Stimulated activated CD8-positive, alpha-beta memory T cell treated with anti-CD3 and anti-CD28 coated beads, Interleukin-2, amount 100 ng/mL, for 1 hour (primary cell): ENCODE measurements at places on chromosomes 16 and 17.
A peak's percentile ranks its signal among the peaks of the same experiment; 100 is the strongest.

DNA sequence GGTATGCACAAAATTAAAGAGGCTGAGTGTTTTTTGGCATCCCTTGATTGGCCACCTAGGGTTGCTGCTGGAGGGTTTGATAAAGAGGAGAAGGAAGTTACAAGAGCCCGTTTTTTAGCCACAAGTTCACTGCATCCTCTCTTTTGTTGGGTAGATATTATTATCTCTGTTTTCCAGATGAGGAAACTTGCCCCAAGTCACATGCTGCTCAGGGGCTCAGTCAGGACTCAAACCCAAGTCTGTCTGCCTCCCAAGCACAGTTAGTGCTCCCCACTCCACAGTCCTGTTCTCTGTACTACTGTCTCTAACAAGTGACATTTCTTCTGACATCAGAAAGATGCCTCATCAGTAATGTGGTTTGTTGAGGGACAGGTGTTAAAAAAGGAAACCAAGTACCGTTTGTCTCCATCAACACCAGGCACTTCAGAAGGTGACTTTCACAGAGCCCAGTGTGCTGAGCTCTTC is 1.4 kb downstream of the NT5M start:
- no peak for DNase-seq

DNA sequence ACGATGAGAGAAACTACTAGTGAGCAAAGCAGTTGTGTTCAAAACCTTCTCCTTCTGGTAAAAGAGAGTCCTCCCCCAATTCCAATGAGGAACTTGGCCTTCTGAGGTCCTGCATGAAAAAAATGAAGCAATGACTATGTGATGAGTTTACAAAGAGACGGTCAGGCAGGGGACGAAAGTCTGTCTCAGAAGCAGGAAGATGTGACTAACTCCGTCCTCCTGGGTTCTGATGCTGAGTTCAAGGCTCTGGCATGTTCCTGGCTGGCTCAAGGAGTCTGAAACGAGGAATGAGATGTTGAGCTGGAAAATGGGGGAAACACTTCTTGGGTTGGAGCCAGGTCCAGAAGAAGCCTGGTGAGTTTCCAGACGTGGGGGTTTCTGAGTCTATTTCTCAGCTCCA is 129.6 kb downstream of the CPPED1 start:
- DNase-seq = no peak

DNA sequence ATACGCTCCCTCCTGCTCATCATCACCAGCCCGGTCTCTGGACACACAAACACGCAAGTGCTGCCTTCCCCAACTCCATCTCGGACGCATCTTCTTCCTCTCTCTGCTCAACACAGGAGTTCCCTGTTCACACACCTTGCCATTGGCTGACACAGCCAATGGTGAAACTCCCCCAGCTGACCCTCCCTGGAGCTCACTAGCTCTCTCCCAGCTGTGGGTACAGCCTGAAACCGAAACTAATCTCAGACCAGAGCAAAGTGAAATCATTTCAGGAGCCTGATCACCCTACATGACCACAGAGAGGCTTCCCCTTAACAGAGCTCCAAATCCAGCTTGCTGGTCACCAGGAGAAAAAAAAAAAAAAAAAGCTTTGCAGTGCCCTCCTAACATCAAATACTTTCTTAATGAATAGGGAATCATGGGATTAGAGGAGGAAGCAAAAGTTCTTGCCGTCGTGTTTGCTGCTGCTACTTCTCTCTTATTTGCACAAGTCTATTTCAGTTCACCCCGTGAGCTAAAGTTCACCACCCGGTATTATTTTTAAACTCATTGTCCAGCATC is 8.3 kb downstream of the CUEDC1 start:
- no peak for DNase-seq

GRCh38 chr16:50393416-50393815 is 24.6 kb upstream of the BRD7 start:
- DNase-seq = no peak

DNA sequence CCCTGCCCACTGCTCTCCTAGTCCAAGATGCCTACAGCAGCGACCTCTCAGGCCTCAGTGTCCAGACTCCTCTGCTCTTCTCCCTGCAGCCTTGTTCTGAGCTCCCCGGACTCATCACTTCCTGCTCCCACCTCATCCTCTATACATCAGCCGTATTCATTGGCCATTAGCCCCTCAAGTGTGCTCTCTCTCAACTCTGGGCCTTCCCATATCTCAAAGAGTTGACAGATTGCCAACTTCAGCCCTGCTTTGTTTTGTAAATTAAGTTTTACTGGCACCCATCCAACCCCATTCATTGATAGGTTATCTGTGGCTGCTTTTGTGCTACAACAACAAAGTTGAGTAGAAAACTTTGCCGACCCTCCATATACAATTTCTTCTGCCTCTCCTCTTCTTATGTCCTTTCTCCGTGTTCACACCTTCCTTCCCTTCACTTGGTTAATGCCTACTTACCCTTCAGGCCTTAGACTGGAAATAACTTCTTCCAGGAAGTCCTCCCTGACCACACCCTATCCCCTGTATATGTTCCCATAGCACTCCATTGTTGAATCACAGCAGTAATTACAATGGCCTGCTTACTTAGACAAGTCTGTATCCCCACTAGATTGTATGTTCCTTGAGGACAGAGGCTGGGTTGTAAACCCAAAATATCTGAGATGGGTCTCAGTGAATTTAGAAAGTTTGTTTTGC is 63.4 kb upstream of the TANC2 start:
- DNase-seq = no peak

- DNase-seq = no peak
Measured at GRCh38 chr17:7167832-7168231, 11.3 kb downstream of the ASGR1 start.

GRCh38 chr17:40598619-40599467 is 33.6 kb upstream of the CCR7 start:
- DNase-seq = no peak

DNA sequence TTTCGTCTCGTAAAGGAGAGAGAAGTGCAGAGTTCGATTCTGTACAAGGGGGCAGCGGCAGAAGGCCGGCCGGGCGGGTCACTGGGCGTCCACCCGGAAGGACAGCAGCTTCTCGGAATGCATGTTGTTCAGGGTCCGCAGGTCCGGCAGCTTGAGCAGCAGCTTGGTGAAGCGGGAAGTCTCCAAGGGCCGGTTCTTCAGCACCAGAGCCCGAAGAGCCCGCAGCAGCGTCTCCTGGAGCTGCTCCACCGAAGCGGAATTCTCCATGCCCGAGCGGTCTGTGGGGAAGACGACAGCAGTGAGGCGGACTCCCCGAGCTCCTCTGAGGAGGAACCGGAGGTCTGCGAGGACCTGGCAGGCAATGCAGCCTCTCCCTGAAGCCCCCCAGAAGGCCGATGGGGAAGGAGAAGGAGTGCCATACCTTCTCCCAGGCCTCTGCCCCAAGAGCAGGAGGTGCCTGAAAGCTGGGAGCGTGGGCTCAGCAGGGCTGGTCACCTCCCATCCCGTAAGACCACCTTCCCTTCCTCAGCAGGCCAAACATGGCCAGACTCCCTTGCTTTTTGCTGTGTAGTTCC is 7.3 kb downstream of the NR1D1 start:
- DNase-seq = no peak

DNA sequence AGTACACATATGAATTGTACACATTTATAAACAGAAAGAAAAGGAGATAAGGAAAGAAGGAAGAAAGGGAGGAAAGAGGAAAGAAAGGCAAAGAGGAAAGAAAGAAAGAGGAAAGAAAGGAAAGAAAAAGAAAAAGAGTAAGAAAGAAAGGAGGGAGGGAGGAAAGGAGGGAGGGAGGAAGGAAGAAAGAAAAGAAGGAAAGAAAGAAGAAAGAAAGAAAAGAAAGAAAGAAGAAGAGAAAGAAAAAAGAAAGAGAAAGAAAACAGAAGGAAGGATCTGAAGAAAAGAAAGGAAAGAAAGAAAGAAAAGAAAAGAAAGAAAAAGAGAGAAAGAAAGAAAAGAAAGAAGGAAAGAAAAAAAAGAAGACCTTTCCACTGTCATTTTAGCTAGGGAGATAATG is 571.4 kb upstream of the SALL1 start:
- DNase-seq = no peak

DNA sequence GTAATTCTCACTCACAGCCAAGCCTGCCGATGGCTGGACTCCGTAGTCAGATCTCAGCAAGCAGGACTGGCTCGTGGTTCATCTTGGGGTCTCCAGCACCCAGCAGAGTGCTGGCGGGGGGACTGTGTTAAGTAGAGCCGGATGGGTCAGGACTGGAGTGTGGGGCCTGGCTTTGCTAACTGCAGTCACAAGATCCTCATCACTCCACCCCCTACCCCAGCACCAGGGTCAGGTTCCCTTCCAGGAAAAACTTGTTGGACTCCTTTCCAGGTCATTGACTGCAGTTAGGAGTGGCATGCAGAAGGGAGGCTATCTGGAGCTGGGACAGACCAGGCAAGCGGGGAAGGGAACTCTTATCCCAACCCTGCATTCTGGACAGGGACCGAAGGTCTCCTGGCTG is 6.0 kb downstream of the CIITA start:
- no peak for DNase-seq

- DNase-seq = no peak
Measured at GRCh38 chr17:32558997-32559650, 72.3 kb downstream of the CDK5R1 start.

DNA sequence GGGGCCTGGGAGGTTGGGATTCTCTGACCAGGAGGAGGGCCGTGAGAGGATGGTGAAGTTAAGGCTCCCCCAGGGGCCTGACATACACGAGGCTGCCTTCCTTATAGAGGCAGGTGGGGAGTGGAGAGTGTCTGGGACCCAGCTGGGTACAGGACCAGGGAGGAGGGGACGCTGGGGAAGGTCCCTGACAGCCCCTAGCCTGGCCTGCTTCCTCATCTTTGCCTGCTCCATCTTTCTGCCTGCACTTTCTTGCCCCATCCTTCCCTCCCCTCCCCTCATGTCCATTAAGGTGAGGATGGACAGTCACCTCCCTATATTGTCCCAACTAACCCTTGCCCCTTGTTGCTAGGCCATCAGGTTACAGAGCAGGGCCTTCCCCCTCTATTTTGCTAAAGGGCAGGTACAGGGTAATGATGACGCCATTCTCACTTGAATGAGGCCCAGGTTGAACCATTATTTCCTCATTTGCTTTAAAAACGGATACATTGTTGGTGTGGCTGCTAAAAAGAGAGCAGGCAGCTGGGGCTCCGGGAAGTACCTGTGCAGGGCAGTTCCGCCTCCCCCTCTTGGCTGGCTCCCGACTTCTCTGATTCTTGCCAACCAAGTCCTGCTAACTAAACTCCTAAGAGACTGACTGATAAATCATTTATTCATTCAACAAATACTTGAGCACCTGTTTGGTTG is 1.3 kb downstream of the C17orf99 start:
- DNase-seq = no peak

- DNase-seq = no peak
Measured at GRCh38 chr17:79862771-79863440, 23.7 kb upstream of the CBX4 start.

DNA sequence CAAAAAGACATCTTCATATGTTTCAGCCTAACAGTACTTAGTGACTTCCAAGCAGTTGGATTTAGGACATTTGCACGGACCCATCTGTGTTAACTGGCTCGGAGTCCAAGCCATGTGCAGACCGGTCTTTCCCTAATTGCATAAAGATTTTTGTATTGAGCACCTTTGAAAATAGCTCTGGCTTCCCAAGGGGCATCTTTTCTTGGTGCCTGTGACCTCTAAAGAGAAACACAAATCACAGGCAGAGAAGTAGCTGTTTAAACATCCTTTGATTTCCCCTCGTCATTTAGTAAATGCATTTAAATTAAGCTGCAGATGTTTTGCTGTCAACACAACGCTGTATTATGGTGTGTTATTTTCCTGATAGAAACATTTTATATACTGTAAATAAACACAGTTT is 288.2 kb upstream of the SALL1 start:
- DNase-seq = no peak

GRCh38 chr17:81256616-81257015 is 17.5 kb downstream of the NDUFAF8 start:
- DNase-seq = no peak

- no peak for DNase-seq
Measured at GRCh38 chr17:74677558-74678466, 34.9 kb downstream of the CD300LF start.

DNA sequence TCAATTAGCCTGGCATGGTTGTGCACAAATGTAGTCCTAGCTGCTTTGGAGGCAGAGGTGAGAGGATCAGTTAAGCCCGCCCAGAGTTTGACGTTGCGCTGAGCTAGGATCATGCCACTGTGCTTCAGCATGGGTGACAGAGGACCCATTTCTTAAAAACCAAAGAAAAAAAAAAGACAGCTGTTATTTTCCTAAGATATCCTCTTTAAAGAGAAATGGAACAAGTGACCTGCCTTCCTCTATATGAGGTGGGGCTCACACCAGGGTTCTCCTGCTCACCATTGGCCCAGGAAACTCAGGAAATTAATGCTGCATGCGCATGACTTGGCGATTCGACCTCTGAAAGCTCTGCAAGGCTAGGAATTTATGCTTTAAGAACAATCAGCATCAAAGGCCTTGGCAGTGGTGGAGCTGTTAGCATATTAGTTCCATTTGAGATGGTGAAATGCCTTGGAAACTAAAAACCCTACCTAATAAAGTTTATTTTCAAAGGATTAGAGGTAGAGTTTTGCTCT is 108.3 kb downstream of the RBFOX1 start:
- DNase-seq = no peak

- no peak for DNase-seq
Measured at GRCh38 chr17:80103449-80104085, 2.2 kb downstream of the GAA start.

- no peak for DNase-seq
Measured at GRCh38 chr17:49965524-49965909, 3.5 kb upstream of the DLX4 start.

- DNase-seq = no peak
Measured at GRCh38 chr16:22348291-22348690, 26.1 kb downstream of the CDR2 start.

- peak; percentile 36 for DNase-seq
Measured at GRCh38 chr17:58531661-58532554, 17.5 kb upstream of the MTMR4 start.

DNA sequence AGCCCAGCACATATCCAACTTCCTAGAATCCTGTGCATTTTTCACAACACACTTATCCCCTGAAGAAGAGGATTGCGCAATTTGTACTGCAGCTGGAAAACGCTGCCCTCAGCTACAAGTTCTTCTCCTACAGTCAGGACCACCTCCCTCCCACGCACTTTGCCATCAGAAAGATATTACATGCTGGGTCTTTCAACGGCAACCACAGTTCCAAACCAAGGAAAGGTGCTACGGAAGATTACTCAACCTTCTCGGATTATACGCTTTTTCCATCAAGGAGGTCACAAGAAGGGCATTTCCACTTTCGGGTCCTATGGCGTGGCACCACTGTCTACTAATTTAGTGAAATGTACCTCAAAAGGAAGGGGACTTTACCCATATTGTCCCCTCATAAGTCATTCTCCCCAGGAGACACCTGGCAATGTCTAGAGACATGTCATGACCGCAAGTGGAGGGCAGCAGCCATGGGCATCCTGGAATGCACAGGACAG is 35.2 kb downstream of the USP7 start:
- DNase-seq = no peak
